ENCODE measurements at places on chromosomes 11 and 22. TPM values are rescaled to one million over a fixed set of nuclear protein-coding genes. Genes with fewer than 3 reads are reported as not detected.

Gene MPZL2
- 11.6 TPM for total RNA-seq

Gene MS4A12
- total RNA-seq = not detected

Gene MS4A4A
- 43.9 TPM for total RNA-seq

Gene PRR14L
- 21.2 TPM for total RNA-seq

All from left cardiac atrium (tissue), 4 donors.